Activated naive CD8-positive, alpha-beta T cell treated with anti-CD3 and anti-CD28 coated beads, Interleukin-2, amount 50 U/mL, for 16 hours (primary cell): ENCODE measurements at places on chromosomes 5 and 9.

DNA sequence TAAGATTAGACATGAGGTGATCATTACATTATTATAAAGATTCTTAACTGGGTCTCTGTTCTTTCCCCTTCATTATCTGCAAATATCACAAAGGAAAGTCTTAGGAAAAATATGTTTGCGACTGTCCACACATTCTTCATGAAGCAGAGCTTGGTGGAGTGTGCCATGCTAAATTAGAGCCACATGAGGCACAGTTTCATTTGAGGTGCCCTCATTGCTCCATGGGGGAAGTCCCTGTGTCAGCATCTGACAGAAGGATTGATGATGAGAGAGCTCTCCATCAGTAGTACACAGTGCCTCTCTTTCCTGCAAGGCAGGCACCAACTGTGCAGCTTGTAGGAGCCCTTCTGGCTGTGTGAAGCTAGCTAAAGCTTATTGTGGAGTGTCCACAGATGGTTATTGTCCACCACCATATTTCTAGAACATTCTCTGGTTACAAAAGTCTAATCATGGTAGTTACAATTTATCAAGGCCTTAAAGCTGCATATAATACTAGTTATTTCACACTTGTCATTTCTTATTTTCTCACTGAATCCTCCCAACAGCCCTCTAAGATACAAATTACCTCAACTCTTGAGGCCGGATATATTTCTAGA is 63.9 kb downstream of the C9orf152 start:
- DNase-seq = no peak

- no peak for DNase-seq
Measured at GRCh38 chr9:71647094-71647591, 121.2 kb downstream of the CEMIP2 start.

DNA sequence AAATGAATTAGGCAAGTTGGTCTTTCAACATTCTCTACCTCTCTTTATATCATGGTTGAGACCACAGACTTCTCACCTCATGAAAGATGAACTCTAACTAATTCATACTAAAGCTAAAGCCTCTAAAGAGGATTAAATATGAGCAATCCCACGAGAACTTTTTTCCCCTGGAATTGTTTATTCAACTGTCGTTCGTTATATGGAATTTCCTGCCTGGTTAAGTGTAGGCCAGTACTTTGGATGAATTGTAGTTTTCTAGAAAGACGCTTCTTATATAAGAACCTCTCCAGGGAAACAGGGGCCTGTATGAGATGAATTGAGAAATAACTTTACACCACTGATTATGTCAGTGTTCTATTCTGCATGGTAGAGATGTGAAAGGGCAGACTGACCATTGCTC is 42.9 kb downstream of the PDCD1LG2 start:
- no peak for DNase-seq

DNA sequence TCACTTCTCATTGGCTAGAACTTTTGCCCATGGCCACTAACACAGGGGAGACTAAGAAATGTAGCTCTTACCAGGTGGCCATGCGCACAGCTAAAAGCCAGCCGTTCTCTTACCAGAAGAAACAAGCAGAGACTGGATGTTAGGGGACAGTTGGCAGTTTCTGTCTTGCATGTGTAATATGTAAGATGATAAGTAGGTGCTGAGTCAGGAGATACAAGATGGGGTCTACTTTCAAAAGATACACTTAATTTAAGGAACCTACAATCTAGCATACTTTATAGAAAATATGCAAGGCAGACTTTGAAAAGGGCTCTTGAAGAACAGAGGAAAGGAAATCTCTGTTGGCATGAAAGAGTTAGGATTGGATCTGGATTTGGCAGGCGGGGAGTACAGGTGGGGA is 244.5 kb downstream of the ZSWIM6 start:
- no peak for DNase-seq

- no peak for DNase-seq
Measured at GRCh38 chr5:80204808-80205614, 50.8 kb downstream of the SERINC5 start.

DNA sequence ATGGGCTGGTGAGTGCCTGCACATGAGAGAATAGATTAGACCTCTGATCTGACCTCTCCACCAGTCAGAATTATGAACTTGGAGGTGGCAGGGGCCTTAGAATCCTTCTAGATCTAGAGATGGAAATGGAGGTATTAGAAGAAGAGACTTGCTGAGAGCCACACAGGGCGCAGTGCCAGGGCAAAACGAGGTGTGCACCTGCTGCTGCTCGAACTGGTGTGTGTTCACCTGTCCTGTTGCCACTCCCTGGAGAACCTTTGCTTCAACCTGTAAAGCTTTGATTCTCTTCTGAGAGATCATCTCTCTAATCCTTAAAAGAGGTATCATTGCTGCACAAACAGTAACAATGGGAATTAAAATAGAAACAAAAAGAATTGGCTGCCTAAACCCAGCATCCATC is 24.9 kb downstream of the FRMPD1 start:
- no peak for DNase-seq

DNA sequence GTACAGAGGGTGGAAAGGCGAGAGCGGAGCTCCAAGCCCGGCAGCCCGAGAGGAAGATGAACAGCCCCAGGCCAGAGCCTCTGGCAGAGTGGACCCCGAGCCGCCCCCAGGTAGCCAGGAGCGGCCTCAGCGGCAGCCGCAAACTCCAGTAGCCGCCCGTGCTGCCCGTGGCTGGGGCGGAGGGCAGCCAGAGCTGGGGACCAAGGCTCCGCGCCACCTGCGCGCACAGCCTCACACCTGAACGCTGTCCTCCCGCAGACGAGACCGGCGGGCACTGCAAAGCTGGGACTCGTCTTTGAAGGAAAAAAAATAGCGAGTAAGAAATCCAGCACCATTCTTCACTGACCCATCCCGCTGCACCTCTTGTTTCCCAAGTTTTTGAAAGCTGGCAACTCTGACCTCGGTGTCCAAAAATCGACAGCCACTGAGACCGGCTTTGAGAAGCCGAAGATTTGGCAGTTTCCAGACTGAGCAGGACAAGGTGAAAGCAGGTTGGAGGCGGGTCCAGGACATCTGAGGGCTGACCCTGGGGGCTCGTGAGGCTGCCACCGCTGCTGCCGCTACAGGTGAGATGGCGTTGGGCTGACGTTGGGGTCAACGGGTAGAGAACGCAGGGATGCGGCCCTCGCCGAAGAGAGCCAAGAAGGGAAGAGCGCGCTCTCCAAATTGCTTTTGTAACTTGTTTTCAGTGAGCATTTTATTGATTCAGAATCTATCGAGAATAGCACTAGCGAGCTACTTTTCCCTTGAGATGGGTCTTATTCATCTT is at the start of gene PTGER4:
PTGER4 (plus strand) TSS at position 3 of the 769 bp plus-strand sequence. CDS start 1,079 bp downstream, outside the sequence.
- no peak for DNase-seq

DNA sequence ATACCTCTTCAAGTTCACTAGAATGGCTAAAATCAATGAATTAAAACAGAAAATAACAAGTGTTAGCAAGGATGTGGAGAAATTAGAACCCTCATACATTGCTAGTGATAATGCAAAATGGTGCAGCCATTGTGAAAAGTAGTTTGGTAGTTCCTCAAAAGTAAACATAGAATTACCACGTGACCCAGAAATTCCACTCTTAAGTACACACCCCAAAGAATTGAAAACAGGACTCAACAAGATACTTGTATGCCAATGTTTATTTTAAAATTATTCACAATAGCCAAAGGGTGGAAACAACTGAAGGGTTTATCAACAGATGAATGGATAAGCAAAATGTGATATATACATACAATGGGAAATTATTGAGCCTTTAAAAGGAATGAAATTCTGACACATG is 70.3 kb downstream of the BARX1 start:
- no peak for DNase-seq

GRCh38 chr5:53110156-53110555 is 599 bp upstream of the MOCS2 start:
- DNase-seq = no peak

DNA sequence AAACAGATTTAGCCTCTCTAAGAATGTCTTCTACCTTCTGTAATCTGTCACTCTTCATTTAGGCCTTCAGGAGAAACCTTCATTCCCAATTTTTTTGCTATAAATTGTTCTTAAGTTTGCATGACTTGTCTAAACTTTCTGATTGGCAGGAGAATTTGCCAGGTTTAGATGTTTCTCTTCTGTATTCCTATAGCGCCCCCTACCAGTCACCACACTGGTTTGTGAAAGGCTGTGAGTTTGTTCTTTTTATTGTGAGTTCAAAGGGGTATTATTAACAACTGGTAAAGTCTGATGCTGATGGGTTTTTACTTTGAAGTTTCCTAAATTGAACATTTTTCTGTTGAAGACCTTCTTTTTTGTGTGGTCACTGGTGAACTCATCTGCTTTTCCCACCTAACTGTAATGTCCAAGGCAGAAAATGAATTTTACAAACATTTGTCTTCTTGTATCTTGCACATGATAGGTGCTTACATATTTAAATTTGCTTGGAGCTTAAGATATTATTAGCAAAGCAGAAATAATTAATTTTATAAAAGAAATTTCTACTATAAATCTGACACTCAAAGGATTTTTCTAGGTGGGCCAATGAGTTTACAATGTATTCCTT is 18.4 kb upstream of the F2RL2 start:
- peak; percentile 26 for DNase-seq

GRCh38 chr9:82037126-82037525 is 48.6 kb downstream of the SPATA31D1 start:
- no peak for DNase-seq

GRCh38 chr5:115366223-115366622 is 69.8 kb upstream of the CCDC112 start:
- DNase-seq = no peak

- DNase-seq = no peak
Measured at GRCh38 chr5:27240791-27241190, 202.4 kb upstream of the CDH9 start.

GRCh38 chr5:94125107-94125506 is 383.7 kb upstream of the POU5F2 start:
- no peak for DNase-seq

DNA sequence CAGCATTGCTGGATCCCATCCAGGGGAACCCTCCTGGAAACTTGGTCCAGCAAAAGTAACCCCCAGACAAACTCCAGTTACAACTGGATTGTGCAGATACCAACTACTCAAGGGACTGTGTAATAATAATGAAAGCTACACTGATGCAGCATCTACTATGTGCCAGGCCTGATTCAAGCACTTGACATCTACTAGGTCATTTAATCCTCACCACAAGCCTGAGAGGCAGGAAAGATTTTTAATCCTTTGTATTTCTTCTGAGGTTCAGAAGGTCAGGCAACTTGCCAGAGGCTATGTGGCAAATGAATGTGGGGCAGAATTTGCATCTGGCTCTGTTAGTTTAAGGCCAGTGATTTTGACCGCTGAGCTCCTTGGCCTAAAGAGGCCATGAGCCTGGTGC is 29.5 kb upstream of the FOXI1 start:
- DNase-seq = no peak

DNA sequence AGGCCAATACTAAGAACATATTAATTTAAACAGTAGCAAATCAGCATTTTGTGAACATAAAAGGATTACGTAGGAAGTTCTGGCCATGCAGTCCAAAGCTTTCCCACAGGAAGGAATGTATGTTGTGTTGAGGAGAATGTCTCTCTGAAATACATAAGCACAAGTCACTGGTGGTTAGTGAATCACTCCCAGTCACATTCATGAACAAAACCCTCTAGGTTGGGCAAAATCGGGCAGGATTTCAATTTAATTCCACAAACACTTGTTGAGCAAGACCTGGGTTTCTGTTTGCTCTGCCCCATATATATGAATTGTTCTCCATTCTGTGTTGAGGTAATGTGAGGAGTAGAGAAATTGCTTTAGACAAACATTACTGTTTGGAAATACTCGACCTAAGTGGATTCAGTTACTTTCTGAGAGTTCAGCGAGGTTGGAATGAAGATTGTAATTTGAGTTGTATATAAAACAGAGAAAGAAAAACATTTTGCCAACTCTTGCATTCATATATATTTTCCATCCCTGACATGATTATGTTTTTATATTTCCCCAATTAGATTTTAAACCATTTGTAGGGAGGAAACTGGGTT is 127.6 kb upstream of the RPS23 start:
- DNase-seq = no peak

DNA sequence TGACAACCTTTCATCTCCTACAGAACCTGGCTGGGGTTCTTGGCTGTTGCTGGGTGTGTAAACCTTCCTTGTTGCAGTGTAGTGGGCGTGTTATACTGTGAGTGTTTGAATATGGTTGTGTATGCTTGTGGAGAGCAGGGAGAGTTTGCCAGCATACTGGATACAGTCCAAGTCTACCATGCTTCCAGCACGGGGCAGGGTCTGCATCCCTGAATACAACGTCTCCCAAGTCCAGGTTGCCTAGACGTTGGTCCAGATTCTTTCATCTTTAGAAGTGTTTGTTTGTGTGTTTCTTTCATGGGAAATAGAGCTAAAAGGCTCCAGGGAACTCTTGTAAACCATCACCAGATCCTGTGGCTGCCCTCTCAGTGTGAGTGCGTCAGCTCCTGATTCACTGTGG is 46.4 kb downstream of the SYK start:
- DNase-seq = no peak

DNA sequence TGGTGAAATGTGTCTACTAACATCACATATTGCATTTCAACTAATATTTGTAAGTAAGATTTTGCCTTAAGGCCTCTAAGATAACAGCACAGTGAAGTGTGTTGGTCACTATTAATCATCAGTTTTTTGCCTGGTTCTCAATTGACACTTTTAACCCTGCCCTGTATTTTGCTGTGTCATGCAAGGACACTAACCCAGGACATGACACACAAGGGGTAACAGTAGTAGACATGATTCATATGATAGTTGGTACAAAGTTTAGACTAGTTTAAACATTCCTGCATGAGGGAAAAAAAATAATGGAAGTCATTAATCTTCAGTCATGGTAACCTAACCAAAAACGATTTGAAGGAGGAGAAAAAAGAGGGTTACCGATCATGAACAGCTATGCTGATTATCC is 207.0 kb downstream of the DEPDC1B start:
- no peak for DNase-seq

- no peak for DNase-seq
Measured at GRCh38 chr5:127599320-127599719, 49.6 kb upstream of the CTXN3 start.

- no peak for DNase-seq
Measured at GRCh38 chr5:96043446-96043845, 81.8 kb upstream of the ELL2 start.

DNA sequence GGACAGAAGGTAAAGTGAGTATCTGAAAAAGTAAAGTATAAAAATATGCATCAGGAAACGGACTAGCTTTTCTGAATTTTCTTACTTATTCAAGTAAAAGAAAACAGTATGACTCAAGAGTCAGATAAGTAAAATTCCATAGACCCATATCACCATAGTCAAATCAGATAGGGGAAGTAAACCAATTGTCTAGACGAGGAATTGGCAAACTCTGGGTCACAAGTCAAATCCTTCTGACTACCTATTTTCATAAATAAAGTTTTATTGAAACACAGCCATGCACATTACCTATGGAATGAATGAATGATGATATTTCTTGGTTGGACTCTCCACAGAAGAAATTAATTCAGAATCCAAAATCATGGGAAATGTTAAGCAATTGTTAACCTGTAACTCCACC is 59.1 kb upstream of the TMC1 start:
- DNase-seq = no peak

GRCh38 chr9:84851935-84852585 is 182.5 kb downstream of the NTRK2 start:
- DNase-seq = no peak
